ENCODE measurements at places on chromosomes 5 and 9. TPM values are rescaled to one million over a fixed set of nuclear protein-coding genes. Genes with fewer than 3 reads are reported as not detected.

DNA sequence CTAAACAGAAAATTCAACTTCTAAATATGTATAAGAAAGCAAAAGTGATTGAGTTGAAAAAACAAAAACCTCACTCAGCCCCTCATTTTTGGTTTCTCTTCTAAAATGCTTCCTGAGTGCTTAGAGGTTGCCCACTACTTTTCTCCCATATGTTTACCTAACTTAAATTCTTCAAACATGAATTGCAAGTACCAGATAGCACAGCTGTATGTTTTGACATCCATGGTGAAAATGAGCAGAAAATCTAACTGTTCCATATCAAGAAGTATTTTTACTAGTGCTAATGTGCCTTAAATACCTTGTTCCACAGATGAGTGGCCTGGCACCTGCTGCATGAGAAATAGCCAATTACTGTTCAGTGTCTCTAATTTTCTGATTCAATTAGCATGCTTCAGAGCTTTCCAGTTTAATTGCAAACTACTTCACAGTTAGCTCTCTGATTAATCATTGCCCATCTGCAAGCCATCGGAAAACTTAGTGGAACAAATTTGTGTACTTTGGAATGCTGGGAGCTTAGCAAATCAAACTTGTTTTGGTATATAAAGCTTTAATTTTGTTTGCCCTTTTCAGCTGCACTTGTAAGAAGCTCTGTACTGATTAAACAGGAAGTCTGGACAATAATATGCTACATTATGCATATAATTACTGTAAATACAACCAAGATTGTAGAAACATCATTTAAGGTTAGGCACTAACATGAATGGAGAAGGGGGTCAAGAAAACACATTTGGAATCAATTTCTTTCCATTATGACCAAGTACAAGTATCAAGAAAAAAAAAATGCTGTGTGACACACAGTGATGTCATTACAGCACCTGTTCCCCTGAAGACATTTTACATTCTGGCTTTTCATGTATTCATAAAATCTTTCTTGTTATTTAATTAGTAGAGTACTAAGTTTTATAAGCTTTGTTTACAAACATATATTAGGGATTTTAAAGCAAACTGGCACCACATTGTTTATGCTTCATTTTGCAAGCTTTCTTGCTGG is 65.6 kb downstream of the POU5F2 start:
- H3K4me3 ChIP-seq, result no peak overlapping the region
- DNase-seq, result no peak
- no peak overlapping the region for H3K27ac ChIP-seq
- H3K27me3 ChIP-seq, result no peaks in the 10 kb centered on the region
- no peaks in the 10 kb centered on the region for H3K4me1 ChIP-seq

GRCh38 chr5:109034306-109034705 is 286.6 kb downstream of the FER start:
- no peak overlapping the region for H3K4me3 ChIP-seq
- no peak overlapping the region for H3K27ac ChIP-seq
- DNase-seq, result no peak
- no peaks in the 10 kb centered on the region for H3K27me3 ChIP-seq
- H3K4me1 ChIP-seq, result no peaks in the 10 kb centered on the region
- H3K36me3 ChIP-seq, result no peaks in the 10 kb centered on the region

DNA sequence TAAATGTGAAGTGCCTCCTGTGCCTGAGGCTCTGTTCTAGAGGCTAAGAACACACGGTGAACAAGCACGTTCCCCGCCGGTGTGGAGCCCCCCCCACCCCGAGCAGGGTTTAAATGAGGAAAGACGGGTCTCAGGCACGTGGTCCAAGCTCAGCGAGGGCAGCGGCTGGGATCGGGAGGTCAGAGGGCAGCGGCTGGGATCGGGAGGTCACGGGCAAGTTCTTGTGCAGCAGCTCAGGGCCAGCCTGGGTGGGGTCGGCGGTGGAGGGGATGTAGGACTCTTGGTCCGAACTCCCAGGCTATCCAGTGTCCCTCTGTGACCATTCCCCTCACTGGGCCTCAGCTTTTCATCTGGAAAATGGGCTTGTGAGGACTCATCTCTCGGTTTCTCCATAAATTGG is 2.7 kb upstream of the GBGT1 start:
- no peak overlapping the region for H3K4me3 ChIP-seq
- H3K27ac ChIP-seq, result no peak overlapping the region
- H3K36me3 ChIP-seq, result no peaks in the 10 kb centered on the region
- H3K27me3 ChIP-seq, result peaks cover 9% of the 10 kb centered on the region
- no peaks in the 10 kb centered on the region for H3K4me1 ChIP-seq

DNA sequence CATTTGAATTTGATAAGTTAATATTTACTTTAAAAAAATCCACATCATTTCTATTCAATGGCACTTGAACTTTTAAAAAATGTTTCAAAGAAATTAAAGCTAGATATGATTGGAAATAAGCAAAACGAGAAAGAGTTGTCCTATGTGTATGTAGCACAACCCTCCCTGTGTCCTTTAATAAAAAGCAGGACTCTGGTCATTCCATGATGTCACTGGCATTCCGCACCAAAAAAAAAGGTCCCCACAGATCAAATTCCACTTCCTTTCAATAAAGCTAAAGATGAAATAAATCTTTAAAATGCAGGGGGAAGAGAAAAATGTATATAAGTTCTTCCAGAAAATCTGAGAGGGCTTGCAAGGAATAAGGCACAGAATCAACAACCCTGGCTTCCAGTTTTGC is 103.8 kb downstream of the EFNA5 start:
- peaks cover 20% of the 10 kb centered on the region for H3K4me1 ChIP-seq
- no peak overlapping the region for H3K4me3 ChIP-seq
- H3K36me3 ChIP-seq, result no peaks in the 10 kb centered on the region

GRCh38 chr5:50564558-50564957 is 101.9 kb upstream of the PARP8 start:
- H3K36me3 ChIP-seq, result no peaks in the 10 kb centered on the region
- no peak overlapping the region for H3K27ac ChIP-seq
- H3K27me3 ChIP-seq, result no peaks in the 10 kb centered on the region
- no peaks in the 10 kb centered on the region for H3K4me1 ChIP-seq

DNA sequence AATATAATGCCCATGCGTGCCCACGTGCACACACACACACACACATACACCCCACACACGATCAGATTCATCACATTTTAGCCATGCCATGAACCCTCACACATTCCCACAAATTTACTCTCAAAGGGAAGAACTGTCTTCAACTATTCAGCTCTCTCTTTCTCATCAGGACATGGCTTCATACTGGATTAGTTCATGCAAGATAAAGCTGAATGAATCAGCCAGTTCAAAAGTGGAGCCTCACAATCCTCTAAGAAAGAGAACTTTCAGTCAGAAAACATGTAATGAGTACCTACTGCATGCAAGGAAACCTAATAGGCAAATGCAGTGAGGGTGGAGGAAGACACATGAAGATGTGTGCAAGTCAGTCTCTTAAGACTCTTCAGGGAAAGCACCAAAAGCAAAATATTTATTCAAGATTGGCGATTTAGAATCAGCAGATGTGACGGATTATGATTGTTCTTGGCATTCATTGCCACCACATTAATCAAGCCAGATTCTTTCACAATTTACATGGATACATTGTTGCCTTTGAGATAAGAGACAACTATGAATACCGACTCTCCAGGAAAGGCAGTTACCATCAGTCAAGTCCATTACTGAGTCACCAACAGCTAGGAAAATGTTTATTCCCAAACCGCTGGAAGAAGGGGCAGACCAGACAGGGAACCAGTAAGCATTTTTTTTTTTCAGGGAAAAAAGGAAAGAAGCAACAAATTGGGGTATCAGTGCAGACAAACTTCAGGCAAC is 30.3 kb upstream of the PUM3 start:
- peaks cover 25% of the 10 kb centered on the region for H3K27me3 ChIP-seq
- no peak overlapping the region for H3K4me3 ChIP-seq
- H3K4me1 ChIP-seq, result no peaks in the 10 kb centered on the region
- H3K36me3 ChIP-seq, result no peaks in the 10 kb centered on the region
- no peak overlapping the region for H3K27ac ChIP-seq

The DMRT3 gene
- total RNA-seq, result not detected

Data from transverse colon (tissue), 4 donors.